ENCODE measurements at places on chromosomes 11 and 22.
A peak's percentile ranks its signal among the peaks of the same experiment; 100 is the strongest.

GRCh38 chr11:66892911-66893310 is 36.0 kb downstream of the LRFN4 start:
- DNase-seq = no peak

DNA sequence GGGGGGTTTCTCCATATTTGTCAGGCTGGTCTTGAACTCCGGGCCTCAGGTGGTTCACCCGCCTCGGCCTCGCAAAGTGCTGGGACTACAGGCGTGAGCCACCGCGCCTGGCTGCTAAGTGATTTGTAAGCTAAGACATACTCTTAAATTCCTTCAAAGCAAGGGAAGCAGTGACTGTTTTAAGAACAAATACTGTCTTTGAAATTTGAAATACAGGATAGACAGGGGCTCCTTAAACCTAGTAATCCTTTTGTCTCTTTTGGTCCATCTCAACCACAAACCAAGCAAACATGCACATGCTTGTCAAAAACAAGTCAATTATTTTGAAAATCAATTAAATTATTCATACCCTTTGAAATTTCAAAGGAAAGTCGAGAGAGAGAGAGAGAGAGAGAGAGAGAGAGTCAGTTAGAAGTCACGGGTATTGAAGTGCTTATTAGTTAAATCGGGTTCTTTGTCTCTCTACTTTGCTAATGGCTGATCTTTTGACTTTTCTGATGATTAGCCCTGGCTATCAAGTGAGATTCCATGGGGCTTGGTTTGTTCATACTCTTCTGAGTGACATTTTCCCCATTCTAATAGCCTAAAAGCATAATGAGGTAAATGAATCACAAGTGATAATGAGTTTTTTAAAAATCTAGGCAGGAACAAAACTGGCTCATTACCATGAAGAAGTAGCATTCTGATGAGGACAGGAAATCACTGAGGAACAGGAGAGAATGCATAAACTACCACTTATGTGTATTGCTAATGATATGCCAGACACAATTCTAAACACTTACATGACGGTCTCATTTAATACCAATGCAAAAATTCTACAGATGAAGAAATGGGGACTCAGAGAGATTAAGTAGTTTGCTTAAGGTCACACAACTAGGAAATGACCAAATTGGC is 48.0 kb downstream of the MCHR1 start:
- no peak for DNase-seq

DNA sequence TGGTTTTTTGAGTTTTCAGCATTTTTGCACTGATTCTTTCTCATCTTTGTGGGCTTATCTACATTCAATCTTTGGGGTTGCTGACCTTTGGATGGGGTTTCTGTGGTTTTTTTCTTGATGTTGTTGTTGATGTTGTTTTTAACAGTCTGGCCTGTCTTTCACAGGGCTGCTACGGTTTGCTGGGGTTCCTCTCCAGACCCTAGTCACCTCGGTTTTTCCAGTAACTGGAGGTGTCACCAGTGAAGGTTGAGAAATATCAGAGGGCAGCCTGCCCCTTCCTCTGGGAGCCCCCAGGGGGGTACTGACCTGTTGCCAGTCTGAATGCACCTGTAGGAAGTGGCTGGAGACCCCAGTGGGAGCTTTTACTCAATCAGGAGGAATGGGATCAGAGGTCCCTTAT is 365.4 kb downstream of the JRKL start:
- DNase-seq = no peak

- no peak for DNase-seq
Measured at GRCh38 chr11:6319001-6319703, 1.1 kb downstream of the CAVIN3 start.

- DNase-seq = peak; percentile 64
Measured at GRCh38 chr22:21972293-21972779, 10.3 kb downstream of the TOP3B start.

GRCh38 chr22:17882162-17882561 is 107.9 kb upstream of the BID start:
- no peak for DNase-seq

- DNase-seq = no peak
Measured at GRCh38 chr11:63670096-63670432, 1.1 kb downstream of the ATL3 start.

- no peak for DNase-seq
Measured at GRCh38 chr11:79170321-79170720, 270.5 kb downstream of the TENM4 start.

- no peak for DNase-seq
Measured at GRCh38 chr22:41920271-41920976, 5.5 kb upstream of the SHISA8 start.

DNA sequence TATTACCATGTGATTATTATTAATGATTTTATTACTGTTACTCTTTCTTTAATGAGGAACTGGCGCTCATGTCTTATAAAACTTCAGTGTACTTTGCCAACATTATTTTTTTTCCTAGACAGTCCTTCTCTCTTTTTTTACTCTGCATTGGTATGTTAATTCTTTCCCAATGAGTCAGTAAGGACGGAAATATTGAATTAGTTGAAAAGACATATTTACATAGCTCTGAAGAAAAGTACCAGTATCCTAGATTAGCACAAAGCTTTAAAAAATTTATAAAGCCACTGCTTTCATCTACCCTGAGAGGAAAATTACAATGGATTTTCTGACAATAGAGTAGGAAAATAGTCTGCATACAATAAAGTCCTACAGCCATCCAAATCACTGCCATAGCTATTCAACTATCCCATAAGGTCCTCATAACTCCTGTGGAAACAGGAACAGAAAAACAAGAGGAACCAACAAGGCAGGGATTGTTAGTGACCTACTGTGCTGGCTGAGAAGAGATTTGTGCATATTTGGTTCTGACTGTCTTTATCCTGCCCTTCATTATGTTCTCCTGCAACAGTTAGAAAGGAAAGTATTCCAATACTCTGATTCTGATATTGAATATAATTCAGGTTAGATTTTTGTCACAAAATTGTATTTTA is 314.4 kb downstream of the AASDHPPT start:
- DNase-seq = no peak

GRCh38 chr11:78078218-78079167 is 1.2 kb downstream of the NDUFC2 start:
- DNase-seq = peak; percentile 14

- no peak for DNase-seq
Measured at GRCh38 chr11:78572394-78572793, 2.3 kb downstream of the NARS2 start.

- peak; percentile 68 for DNase-seq
Measured at GRCh38 chr11:45097721-45098493, 48.5 kb upstream of the PRDM11 start.

DNA sequence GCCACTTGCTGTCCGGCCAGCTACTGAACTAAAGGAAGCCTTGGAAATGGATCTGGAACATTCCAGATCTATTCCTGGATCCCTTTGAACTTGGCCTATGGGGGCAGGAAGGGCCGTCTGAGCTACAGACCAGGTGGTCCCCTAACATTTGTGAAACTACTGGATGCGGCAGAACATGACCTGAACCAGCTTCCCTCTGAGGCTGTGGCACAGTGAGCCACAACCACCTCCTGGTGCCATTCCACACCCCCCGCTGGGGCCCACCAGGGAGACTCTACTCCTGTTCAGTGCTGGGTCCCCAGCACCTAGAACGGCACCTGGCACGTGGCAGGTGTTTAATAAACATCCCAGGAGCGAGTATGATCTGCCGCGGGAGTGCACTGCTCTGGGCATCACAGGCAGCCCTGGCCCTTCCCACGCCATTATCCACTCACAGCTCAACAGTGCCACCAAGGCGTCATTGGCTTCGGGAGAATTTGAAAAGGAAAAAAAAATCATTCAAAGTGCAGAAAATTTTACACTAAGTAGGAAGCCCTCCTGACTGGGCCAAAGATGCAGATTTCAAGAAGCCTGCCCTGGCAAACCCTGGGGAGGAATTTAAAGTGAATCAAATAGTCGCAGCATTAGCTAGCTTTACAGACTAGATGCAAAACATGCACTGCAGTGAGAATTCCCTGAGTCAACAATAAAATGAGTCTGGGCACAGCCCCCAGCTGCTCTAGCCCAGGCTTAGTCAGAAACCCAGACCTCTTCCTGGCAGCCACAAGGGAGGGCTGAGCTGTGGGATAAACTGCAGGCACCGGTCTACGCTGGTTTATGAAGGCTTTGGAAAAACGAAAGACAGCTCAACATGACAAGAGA is 14.3 kb upstream of the EFCAB6 start:
- DNase-seq = no peak

- peak; percentile 50 for DNase-seq
Measured at GRCh38 chr22:40957601-40958000, 6.4 kb downstream of the RBX1 start.

- no peak for DNase-seq
Measured at GRCh38 chr11:36237391-36237790, 51.8 kb downstream of the COMMD9 start.

DNA sequence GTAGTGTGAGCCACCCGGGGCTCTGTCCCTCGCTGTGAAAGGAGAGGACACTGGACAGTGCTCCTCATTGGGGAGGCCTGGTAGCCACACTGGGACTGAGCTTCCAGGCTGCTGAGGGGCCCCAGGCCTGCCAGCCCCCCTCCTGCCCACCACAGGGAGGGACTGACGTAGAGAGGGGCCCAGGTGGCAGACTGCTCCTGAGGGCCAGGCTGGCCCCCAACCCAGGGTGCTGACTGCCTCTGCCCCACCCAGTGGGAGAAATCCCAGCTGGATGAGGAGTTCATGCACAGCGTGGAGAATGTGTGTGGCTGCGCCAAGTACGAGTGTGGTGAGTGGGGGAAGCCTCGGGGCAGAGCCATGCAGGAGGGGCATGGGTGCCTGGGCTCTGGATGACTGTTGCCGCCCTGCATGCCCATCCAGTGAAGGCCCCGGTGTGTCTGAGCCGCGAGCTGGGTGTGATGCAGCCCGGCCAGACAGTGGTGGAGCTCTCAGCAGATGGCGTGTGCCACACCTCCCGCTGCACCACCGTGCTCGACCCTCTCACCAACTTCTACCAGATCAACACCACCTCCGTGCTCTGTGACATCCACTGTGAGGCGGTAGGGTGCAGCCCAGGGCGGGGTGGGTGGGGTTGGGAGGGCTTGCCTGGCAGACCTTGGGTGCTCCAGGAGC is 78.7 kb upstream of the MYOD1 start:
- DNase-seq = no peak

DNA sequence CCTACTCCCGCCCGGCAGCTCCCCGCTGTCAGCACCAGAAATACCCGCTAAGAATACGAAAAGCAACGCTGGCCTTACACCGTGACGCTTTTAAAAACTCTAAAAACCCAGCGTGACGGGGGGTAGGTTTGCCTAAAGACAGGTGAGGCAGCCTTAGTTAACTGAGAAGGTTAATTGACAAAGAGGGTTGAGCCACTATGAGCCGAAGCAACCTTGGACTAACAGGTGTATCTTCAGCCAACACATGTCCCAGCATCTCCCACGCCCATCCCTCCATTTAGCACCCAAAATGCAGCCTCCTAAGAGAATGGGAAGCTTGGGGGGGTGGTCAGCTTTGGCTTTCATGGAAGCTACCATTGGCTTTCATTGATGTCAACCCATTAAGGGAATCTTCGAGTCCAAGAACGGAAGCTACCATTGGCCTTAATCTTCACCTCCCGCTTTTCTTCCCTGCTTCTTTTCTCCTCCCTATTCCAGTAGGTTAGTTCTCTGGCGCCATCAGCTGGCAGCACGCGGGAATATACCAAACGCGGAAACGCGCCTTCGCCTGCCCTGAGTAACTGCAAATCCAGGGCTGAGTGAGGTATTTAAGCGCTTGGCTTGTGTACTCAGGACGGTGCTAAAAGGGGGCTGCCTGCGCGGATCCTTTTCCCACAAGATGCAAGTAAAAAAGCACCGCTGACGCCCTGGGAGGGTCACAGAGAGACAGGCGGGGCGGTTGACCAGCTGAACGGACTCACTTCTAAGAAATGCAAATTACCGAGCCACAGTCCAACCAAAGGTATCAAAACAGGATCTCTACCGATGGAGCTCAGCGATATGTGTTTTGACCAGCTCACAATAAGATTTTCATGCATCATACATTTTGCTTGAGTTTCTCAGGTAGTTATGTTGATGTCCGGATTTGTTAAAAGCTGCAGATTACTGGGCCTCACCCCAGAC is 38.5 kb upstream of the GLYATL1 start:
- DNase-seq = peak; percentile 72

GRCh38 chr11:67371189-67371910 is 2.0 kb downstream of the CLCF1 start:
- peak; percentile 56 for DNase-seq

DNA sequence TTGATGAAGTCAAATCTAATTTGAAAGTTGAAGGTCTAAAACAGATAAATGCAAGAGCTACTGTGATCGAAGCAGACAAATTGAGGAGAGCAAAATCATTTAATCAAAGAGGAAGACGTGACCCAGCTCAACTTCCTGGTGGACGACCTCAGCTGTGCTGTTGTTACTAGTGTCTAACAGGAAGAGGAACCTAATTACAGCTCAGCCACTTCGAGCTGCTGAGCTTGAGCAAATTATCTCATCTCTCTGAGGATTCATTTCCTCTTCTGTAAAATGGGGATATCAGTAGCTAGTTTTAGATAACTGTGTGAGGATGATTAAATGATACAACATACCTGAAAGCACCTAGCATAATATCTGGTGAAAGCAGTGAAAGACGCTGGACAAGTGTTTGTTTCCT is 48.6 kb upstream of the OLFML1 start:
- DNase-seq = no peak

- DNase-seq = no peak
Measured at GRCh38 chr11:74992852-74993251, 4.1 kb downstream of the NEU3 start.

DNA sequence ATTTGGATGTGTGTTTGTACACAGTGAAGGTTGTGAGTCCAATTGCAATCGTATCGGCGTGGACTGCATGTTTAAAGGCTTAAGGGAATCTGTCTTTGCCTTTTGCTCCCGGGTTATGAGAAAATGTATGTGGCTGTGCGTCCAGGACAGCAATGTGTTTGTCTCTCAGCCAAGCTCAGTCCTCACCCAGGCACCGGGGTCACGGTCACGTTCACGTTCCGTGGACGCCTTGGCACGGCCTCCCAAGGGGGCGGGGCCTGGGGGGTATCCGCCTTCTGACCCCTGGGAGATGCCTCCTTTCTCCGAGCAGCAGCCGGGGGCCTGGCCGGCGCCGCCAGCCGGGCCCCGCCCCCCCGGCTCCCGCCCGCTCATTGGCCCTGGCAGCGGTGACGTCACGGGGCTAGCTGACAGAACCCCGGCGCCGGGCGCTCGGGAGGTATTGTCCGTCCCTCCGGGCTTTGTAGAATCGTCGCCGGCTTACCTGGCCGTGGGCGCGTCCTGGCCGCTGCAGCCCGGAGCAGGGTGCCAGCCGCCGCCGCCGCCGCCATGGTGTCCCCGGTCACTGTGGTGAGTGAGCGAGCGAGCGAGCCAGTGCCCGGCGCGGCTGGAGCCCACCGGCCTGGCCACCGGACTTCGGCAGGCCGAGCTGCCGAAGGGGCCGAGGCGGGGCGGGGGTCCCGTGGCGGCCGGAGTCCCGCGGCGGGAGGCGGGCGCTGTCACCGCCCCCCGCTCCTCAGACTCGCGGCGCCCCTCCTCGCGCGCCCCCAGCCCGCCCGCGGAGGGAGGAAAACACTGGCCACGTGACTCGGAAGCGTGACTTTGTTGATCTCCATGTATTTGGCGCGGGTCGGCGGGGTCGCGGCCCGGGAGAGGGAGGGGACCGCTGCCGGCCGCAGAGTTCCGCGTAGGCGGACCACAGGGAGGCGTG is at the start of gene TMEM86A:
Gene TMEM86A, plus strand, starts transcription at position 439 of the 928 bp plus-strand sequence. Its CDS starts 108 bp downstream, at position 547.
- peak; percentile 79 for DNase-seq

- DNase-seq = no peak
Measured at GRCh38 chr11:48123934-48124755, 92.5 kb upstream of the OR4B1 start.
